T-cell (primary cell): ENCODE measurements at places on chromosomes 1 and 21.

- DNase-seq, result no peak
Observed at GRCh38 chr1:193762236-193762635, 575.8 kb upstream of the B3GALT2 start.

DNA sequence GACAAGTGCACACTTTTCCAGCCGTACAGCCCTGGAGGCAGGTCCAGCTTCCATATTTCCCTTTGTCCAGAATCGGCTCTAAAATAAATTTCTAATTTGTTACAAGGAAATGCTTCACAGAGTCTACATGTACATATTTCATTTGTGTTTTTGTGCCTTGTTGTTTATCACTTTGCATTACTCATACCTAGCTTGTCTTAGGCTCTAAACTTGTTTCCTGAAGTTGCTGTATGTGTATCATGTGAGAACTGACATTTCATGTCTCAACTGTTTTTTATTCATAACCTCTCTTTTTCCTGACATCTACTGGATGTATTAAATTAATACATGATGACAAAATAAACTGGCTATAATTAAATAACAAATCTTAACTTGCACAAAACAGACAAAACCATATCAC lies 7.5 kb downstream of the CYYR1 start:
- no peak for DNase-seq

DNA sequence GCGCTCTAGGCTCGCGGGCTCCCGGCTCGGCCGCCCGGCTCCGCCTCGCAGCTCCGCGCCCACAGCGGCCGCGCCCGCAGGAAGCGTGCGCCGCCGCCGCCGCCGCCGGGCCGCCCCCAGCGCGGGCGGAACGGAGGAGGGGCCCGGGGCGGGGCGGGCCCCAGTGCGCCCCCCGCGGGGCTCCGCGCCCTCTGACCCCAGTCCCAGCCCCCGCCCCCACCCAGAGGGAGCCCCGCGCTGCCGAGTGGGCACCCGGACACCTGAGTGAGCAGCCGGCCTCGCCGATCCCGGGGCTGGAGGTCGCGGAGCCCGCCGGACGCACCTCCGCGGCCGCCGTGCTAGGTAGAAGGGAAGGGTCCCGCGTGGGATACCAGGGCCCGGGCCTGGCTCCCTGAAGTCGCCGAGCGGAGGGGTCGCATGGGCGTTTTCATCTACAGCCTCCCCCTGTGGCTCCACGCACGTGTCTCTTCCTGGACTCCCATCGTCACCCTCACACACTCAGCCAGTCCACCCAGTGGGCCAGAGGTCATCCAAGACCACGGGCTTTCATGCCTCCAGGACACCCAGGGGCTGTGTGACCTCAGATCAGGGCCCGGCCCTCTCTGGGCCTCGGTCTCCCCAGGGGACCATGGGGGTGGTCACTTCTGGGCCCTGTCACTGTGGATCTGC lies at the start of gene SDC3:
Gene SDC3, minus strand, starts transcription at position 63 of the 669 bp plus-strand sequence. CDS start 172 bp downstream, outside the sequence.
- peak; percentile 21 for DNase-seq

- DNase-seq, result no peak
Observed at GRCh38 chr1:58932859-58933598, 149.2 kb upstream of the JUN start.

GRCh38 chr21:36415375-36415774 lies 30.2 kb downstream of the CHAF1B start:
- DNase-seq, result no peak

GRCh38 chr1:8754993-8755392 lies 62.4 kb downstream of the RERE start:
- DNase-seq, result no peak

GRCh38 chr21:28810826-28811524 lies 181.7 kb downstream of the LTN1 start:
- DNase-seq, result no peak

- DNase-seq, result no peak
Observed at GRCh38 chr1:53549287-53549686, 90.1 kb downstream of the DMRTB1 start.

- DNase-seq, result peak; percentile 17
Observed at GRCh38 chr1:52633291-52633754, 355 bp downstream of the SHISAL2A start.

DNA sequence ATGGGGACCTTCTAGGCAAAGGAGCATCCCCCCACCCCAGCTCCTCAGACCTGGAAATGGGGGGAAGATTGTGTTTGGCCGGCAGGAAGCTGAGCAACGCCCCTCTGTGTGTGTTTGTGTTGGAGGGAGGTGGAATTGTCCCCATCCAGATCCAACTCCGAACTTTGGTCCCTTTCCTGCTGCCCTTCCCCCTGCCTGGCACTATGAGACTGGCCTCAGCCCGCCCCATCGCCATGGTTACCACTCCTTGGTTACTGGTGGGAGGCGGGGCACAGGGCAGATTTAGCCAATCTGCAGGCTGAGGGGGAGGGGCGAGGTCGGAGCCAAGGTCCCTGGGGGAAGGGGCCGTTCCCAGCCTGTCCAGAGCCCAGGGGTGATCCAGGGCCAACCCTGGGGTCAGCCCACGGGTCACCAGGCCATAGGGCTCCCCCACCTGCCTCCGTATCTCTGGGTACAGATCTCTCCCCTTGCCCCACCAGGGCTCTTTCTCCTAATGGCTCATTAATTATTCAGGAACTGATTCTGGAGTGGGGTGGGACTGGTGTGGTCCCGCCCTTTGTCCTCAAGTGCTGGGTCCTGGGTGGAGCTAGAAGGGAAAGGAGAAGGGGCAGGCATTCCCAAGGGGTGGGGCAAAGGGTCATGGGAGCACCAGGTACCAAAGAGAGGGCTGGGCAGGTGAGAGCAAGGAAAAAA lies 15.2 kb downstream of the PTPRF start:
- no peak for DNase-seq
